ENCODE measurements at places on chromosomes 5 and 9.

DNA sequence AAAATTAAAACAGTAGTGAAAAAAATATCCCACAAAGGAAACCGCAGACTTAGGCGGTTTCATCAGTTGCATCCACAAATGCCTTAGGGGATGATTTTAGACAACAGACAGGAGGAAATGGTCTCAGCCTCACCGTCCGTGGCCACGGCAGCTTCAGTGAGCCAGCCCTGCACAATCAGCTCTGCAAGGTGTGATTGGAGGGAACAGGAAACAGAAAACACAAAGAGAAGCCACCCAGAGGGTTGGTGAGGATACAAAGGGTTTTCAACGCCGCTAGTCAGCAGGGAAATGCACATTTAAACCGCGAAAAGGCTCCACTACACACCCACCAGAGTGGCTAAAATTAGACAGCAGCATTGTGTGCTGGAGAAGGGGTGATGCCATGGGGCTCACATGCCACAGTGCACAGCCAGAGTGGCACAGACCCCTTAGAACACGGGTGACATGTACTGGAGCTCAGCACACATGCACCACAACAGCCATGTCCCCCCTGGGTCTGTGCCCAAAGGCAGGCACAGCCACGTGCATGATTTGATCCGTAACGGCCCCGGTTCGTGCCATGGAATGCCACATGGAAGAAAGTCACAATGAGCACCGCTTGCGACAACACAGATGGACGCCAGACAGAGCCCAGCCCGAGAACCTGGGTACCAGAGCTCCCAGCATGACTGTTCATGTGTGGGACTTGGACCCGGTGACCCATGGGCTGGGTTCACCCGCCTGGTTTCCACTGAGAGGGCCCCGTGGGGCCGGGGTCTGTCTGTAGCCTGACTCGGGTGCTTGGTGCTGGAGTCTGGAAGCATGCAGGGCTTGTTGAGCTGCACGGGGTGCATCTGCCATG, 18.3 kb upstream of the TERT start:
- DNase-seq, result no peak

DNA sequence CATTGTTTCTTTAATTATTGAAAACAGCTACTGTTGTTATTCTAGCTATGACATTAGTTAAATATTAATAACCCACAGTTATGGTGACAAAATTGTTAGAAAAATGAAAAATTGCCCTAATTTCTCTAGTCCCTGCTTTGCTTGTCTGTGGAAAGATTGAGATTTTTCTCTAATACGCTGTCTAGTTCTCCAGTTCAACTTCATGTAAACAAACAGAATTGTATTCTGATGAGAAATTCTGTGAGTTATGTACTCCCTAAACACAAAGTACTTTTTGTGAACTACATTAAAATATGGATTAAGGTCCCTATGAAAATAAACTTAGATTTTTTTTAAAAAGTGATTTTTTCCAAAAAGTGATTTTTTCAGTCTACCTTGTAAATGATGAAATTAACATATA, 8.7 kb downstream of the SLF1 start:
- no peak for DNase-seq

DNA sequence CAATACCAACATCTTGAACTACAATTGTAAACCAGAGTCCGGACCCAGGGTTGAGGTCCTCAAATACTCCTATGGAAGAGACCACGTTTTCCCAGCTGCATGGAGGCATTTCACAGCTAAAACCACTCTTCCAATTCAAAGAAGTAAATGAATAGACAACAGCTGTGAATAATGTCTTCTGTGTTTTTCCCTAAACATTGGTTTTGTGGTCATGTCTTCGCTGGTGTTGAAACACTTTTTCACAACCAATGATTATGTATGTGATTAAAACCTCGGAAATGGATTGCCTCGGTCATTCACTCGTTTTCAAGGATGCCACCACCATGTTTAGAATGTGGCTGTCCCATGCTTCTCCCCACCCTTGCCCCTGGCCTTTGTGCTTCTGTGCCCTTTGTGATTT, 9.4 kb upstream of the TENT4A start:
- peak; percentile 27 for DNase-seq

GRCh38 chr5:10540951-10541646, 22.8 kb upstream of the ANKRD33B start:
- DNase-seq, result no peak

GRCh38 chr5:59765446-59765845, 128.1 kb downstream of the PDE4D start:
- DNase-seq, result no peak

GRCh38 chr5:32522429-32523143, 62.8 kb upstream of the SUB1 start:
- DNase-seq, result no peak

GRCh38 chr9:93244510-93245436, 60.8 kb downstream of the WNK2 start:
- no peak for DNase-seq

All from cardiac muscle cell (in vitro differentiated cells and primary cell).